ENCODE measurements at places on chromosomes 2 and 18.
A peak's percentile ranks its signal among the peaks of the same experiment; 100 is the strongest.

- DNase-seq = no peak
Measured at GRCh38 chr2:37688771-37689468, 17.5 kb upstream of the CDC42EP3 start.

DNA sequence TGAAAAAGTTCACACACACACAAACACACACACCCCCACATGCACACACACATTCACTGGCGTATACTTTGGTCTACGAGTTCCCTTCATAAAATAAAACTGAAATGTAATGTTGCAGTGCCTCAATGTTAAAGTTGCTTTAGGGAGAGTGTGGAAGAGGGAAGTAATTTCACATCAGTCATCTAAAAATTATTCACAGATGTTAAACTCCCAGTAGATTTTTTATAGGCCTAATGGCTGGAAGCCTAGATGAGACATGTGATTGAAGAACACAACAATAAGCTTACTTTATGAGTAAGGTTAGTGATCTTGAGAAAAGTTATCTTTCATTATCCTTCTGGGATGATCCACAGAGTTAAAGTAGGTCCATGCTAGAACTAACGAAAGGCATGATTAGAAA is 506.7 kb upstream of the CNTNAP5 start:
- no peak for DNase-seq

GRCh38 chr2:133977405-133977804 is 276.5 kb upstream of the MGAT5 start:
- no peak for DNase-seq

GRCh38 chr2:241540771-241541561 is 17.6 kb upstream of the BOK start:
- DNase-seq = no peak

DNA sequence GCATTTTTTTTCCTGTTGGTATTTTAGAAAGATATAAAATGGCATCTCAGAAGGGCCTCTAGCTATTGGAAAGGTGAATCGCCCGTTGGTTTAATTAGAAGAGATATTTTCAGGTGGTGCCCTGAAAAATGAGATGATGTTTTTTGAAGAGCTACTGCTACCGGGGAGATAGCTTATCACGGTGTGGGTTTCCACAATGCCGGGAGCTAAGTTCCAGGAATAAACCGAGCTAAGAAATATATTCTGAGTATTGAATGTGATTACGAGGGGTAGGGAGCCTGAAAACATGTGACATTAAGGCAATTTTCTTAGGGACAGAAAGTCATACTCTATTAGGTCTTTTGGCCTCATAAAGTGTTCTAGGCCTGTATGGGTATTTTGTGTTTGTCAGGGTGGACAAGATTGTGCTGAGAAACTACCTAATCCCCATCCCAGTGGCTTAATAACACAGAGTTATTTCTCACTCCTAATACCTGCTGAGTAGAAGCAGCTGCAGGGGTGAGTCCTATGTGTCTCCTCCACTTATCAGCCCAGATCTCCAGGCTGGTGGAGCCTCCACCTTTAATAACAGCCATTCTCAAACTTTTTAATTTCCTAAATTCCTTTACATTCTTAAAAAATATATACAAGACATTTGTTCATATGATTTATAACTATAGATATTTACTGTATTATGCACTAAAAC is 150.2 kb downstream of the LRRTM1 start:
- DNase-seq = no peak

- DNase-seq = no peak
Measured at GRCh38 chr18:78742218-78742745, 237.3 kb upstream of the SALL3 start.

DNA sequence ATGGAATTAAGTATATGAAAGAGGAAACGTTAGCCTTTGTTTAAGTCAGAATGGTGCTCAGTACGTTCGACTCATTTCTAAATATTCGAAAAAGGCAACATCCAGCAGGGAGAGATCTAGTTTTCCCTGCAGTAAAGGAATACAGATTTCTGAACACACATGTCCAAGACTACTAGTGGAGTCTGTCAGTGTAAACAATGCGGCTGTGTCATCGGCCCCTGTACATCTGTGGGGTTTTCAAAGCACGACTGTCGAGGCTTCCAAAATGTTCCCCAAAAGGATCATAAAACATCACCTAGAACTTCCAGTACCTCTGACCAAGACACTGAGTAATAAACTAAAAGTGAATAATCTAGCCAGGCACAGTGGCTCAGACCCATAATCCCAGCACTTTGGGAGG is 112.8 kb downstream of the ZNF516 start:
- no peak for DNase-seq

DNA sequence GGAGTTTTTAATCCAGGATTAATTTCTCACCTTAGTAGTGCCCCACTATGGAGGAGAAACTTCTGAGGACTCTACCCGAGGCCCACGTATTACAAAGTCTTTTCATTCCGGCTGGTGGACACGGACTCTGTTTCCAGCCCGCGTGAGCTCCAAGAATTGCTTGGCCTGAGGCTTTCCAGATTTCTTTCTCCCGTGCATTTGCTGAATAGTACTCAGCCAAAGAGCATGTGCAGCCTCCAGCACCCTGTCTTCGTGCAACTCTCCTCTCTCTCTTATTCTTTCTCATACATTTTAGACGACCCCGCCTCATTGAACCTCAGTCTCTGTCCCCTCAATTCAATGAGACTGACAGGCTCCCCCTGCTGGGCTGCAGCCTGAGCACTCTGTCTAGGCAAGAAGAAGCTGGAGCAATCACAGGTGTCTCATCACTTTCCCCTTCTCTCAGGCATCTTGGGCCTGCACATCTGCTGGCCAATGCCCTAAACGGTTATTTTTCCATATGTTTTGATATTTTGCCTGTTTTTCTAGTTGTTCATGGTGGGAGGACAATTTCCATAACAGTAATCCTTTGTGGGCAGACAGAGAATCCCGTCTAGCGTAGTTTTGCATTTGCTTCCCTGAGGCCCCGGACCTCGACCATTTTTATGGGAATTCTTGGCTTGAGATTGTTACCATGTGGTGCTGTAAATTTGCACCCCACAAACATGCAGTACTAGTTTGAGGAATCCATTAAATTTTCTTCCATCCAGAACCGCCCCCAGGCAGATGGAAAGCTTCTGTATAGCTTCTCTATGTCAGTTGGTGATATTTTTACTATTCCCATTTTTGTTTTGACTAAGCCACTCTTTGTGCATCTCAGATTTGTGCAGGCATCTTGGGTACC is 50.1 kb upstream of the LPIN2 start:
- peak; percentile 27 for DNase-seq

DNA sequence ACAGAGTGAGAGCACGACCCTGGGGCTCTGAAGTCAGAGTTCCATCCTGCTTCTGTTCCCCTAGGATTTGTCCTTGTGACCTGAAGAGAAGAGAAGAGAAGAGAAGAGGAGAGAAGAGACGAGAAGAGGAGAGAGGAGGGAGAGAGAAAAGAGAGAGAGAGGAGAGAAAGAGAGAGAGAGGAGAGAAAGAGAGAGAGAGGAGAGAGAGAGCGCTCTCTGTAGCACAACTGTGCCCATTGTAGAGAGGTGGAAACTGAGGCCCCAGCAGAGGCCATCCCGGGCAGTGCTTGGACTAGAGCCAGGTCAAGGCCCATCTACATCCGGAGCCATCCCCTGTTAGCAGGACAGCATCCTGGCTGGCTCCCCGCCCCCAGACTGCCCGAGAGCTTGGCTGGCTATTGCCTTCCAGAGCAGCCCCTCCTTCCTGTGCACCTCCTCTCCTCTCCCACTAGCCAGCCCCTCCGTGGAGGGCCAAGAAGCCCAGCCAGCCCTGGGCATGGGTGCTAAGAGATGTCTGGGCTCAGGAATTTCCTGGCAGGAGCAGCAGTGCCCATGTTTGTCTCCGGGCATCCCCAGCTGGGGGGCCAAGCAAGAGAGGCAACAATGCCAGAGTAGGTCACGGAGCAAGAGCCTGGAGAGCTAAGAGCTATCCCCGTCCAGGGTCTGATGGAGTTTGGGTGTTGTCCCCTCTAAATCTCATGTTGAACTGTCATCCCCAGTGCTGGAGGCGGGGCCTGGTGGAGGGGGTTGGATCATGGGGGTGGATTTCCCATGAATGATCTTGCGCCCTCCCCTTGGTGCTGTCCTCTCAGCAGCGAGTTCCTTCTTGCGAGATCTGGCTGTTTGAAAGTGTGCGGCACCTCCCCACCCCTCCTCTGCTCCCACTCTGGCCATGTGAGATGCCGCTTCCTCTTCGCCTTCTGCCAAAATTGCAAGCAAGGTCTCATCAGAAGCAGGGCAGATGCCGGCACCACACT is 18.2 kb upstream of the GPR55 start:
- no peak for DNase-seq

- DNase-seq = no peak
Measured at GRCh38 chr2:124970030-124970429, 944.9 kb downstream of the CNTNAP5 start.

DNA sequence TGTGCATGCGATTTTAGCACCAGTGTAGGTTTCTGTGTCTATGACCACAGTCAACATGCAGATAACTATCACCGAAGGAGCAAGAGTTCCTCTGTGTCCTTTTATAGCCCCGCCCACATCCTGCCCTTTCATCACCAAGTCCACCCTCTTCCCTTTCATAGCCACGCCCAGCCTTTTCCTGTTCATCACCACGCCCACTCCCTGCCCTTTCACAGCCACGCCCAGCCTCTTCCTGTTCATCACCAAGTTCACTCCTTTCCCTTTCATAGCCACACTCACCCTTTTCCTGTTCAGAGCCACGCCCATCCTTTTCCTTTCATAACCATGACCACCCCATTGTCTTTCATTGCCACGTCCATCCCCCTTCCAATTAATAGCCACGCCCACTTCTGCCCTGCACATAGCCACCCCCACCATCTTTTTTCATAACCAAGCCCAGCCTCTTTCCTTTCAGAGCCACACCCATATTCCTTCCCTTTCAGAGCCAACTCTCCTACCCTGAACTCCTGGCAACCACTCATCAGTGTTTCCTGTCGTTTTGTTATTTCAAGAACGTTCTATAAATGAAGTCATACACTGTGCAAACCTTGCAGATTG is 273.9 kb downstream of the MYT1L start:
- no peak for DNase-seq

DNA sequence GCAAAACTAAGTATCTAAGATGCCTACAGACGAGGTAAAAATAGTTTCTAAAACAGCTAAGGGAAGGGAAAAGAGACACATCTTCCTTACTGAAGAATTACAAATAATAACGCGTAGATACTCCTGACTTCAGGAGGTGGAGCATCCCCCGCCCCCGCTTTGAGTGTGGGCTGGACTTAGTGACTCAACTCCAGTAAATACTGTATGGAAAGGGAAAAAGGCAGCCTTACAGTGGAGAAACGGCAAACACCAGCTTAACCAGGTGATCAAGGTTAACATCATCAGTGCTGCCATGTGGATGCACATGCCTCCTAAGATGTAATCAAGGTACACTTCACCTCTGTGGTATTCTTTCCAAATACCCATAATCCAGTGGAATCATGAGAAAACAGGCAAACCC is 47.9 kb downstream of the HADHB start:
- DNase-seq = no peak

- DNase-seq = peak; percentile 90
Measured at GRCh38 chr18:7467708-7468466, 99.2 kb upstream of the PTPRM start.

DNA sequence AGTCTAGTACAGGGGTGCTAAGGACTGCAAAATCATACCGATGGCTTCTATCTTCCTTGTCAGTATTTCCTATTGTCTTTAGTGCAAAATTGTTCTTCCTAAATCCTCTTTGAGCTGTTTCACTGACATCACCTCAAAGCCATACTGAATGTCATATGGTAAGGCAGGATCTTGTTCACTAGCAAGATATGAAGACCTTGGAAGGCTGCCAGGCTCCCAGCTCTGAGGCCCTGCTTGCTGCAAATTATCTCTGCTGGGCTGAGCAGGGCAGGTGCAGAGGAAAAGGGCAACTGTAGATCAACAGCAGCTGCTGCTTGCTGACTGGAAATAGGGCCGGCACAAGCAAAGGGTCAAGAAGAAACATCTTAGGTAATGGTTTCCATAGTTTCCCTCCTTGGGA is 58.2 kb downstream of the PMAIP1 start:
- peak; percentile 98 for DNase-seq

DNA sequence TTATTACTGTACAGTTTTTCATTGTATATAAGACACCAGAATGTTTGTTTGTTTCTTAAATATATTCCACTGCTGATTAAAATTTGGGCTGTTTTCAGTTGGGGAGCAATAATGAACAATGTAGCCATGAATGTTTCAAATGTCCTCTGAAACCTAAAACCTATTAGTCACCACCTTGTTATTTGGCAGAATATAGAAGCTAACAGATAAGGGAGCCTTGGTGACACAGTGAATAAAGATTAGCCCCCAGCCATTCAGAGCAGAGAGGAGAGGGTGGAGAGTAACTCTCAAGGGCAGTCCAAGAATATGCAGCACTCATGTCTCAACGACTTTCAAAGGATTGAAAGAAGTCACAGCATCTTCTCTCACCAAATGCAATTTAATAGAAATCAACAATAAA is 43.1 kb upstream of the ATP8B1 start:
- DNase-seq = no peak

- DNase-seq = no peak
Measured at GRCh38 chr18:75209951-75210258, 692 bp upstream of the TSHZ1 start.

DNA sequence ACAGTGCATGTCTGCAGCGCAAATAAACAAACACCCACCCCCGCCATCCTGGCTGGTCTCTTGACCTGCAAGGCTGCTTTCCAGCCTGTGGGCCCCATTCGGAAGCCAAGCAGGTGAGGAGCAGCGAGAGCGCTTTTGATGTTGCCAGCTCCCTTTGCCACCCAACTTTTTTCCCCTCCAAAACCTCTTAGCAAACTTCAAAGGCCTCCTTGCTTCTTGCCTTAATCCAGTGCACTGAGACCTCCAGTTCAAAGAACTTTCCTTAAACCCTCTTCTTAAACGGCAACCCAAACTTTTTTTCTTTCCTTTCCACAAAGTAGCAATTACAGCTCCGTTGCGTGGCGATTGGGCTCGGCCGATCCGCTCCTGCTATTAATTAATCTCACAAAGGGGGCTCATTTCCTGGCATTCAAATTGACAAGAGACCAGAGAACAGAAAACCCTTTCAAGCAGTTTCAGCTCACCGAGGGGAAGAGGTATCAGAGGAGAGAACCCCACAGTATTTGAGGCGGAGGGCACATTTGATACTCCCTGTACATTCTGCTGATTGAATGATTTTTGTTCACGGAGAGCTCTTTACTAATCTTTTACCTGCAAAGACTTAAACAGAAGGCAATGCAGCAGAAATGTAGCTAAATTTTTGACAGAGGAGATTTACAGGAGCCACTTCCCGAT is 531.4 kb downstream of the TMEM182 start:
- no peak for DNase-seq
